ENCODE measurements at places on chromosomes 3 and 15. TPM values are rescaled to one million over a fixed set of nuclear protein-coding genes. Genes with fewer than 3 reads are reported as not detected.

DNA sequence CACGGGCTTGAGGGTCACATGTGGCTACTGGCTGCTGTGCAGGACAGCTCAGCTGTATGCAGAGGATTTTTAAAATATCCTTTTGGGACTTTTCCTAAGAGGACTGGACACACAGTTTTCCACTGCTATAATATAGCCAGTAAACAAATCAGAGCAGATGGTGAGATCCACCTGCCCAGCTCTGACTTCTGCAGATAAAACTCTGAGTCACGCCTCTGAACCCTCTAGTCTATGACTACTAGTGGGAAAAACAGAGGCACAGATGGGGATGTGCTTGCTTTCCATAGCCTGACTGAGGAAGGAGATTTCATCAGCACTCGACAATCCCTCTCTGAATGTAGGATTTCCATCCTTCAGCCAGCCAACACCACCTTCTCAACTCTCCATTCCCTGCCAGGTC, 45.1 kb downstream of the COLQ start:
- ATAC-seq, result no peak

DNA sequence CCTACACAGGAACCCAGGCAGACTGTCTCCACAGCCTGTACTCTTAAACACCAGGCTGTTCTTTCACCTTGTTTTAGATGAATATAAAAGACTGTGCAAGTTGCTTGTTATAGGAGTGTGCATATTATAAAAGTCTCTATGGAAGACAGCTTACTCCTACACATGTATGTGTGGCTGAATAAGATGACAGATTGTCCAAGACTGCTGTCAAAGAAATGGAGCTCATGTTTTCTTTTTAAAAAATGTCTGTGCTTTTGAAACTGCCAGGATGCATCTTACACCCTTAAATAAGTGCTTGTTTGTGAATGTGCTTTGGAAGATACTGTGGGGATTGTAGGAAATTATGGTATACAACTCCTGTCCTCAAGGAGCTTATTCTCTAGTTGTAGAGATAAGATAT, 237.4 kb downstream of the BBX start:
- no peak for ATAC-seq

- no peak for ATAC-seq
These were observed 361.9 kb downstream of the CLSTN2 start for GRCh38 chr3:140296796-140297352.

- ATAC-seq, result peak; percentile 87
These were observed 1146.7 kb downstream of the IGSF11 start for GRCh38 chr3:117887901-117888300.

DNA sequence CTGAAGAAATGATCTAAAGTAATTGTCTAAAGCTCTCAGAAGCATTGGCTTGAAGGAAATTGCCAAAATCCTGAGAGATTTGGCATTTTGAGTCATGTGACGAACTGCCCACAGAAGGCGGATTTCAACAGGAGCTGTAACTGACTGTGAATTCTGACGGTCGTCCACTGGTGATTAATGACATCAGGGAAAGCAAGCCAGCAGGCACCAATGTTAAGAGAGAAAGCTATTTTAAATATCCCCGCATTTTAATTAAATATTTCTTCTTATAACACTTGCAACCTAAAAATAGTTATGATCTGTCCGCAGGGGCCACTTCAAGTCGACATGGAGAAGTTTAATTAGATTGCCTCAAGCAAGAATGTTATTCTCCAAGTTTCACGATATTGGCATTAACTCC, 51.6 kb downstream of the WNT5A start:
- ATAC-seq, result no peak

- no peak for ATAC-seq
These were observed 31.0 kb upstream of the RBMS3 start for GRCh38 chr3:29249829-29250345.

GRCh38 chr3:36546226-36546625, 165.9 kb downstream of the STAC start:
- no peak for ATAC-seq

- ATAC-seq, result no peak
These were observed 6.6 kb downstream of the TM4SF4 start for GRCh38 chr3:149481056-149481455.

DNA sequence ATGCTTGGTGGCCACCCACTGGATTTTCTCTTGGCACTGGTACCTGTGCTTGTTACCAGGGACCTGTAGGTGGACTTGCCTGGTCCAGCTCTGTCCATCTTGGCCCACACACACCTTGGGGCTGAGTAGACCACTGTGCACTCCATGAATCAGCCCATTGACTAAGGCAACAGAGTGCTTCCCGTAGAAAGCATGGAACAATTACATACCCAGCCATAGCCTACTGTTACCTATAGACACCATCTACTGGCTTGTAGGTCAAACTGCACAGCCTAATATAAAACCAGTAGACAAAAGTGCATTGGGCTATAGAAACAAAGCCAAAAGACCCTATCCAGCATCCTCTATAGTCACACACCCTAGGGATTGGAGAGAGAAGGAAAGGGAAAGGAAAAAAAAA, 378.9 kb downstream of the OTOL1 start:
- no peak for ATAC-seq

GRCh38 chr15:48479751-48480150, 148.5 kb downstream of the DUT start:
- ATAC-seq, result no peak

DNA sequence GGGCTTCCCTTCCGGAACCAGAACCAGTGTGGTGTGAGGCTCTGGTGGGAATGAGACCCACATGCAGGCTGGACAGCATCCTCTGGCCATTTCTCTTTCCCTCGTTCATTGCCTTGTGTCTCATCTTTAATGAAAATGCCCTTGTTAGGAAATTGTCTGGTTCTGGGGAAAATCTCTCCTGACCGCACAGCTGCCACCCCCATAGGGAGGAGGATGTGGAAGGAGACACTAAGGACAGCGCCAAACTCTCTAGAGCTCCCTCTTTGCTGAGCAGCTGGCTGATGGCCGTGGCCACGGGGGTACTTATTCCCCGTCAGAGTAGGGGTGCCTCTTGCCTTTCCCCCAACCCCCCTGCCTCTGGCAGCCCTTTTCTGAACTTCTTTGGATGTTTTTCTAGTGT, 297.6 kb upstream of the C2CD4B start:
- no peak for ATAC-seq

GRCh38 chr3:65251375-65251774, 563.6 kb upstream of the ADAMTS9 start:
- no peak for ATAC-seq

DNA sequence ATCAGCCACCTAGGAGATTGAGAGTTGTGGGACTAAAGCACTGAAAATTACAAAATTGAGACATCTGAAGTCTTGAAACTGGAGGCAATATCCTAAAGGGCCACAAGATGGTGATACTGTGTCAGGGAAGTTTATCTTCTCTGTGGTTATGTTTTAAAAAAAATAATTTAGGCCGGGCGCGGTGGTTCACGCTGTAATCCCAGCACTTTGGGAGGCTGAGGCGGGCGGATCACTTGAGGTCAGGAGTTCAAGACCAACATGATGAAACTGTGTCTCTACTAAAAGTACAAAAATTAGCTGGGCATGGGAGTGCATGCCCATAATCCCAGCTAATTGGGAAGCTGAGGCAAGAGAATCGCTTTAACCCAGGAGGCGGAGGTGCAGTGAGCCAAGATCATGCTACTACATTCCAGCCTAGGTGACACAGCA, 17.9 kb upstream of the NIT2 start:
- ATAC-seq, result no peak

DNA sequence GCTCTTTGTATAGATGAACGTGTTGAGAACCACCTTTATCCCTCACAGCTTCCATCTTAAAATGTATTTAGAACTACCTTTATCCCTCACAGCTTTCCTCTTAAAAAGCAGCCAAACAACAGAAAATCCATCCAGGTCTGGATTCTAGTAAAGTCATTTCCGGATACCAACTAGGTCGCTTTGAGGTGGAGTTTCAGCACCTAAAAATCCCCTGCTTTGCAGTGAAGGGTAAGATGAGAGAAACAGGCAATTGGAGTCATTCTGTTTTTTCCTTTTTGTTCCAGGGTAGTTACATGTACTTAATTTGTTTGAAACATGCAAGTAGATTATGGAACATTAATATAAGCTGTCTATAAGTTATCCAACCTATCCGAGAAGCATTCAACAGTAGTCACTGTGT, 192.0 kb downstream of the UBE2E2 start:
- ATAC-seq, result no peak

- no peak for ATAC-seq
These were observed 18.3 kb downstream of the MSL2 start for GRCh38 chr3:136177876-136178275.

DNA sequence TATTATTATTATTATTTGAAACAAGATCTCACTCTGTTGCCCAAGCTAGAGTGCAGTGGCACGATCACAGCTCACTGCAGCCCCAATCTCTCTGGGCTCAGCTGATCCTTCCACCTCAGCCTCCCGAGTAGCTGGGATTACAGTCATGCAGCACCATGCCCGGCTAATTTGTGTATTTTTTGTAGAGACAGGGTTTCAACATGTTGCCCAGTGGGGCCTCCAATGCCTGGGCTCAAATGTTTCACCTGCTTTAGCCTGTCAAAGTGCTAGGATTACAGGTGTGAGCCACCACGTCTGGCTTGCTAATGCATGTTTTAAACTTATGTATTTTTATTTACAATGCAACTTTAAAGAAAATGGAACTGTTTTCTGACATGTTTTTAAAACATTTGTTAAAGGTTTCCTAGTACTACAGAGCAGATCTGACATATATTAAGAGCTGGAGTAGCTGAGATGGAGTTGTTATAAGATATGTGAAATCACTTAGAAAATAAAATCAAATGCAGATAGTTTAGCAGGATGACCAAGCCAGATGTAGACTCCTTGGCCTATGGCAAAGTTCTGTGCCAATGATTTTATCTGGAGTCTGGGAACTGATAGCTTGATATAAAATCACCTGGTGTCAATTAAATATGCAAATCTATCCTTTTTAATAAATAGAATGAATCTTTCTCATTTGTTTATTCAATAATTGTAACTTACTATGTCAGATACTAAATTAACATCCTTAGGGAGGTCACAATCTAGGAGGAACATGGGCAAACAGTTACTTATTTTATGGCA, 310.1 kb upstream of the NAALADL2 start:
- ATAC-seq, result no peak

DNA sequence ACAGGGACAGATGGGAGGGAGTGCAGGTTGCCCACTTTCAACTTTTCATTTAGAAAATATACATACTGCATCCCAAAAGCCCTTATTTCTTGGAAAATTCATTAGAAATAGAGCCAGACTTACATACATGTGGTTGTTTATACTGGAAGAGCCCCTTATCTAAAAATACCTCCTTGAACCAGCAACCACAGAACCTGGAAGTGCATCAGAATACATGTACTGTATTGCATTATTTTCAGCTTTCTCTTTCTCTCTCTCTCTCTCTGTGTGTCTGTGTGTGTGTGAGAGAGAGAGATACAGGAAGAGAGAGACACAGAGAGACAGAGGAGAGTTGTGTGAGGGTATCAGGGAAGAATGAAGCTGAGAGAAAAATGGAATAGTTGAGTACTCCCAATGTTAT, 29.5 kb upstream of the LSAMP start:
- ATAC-seq, result no peak

DNA sequence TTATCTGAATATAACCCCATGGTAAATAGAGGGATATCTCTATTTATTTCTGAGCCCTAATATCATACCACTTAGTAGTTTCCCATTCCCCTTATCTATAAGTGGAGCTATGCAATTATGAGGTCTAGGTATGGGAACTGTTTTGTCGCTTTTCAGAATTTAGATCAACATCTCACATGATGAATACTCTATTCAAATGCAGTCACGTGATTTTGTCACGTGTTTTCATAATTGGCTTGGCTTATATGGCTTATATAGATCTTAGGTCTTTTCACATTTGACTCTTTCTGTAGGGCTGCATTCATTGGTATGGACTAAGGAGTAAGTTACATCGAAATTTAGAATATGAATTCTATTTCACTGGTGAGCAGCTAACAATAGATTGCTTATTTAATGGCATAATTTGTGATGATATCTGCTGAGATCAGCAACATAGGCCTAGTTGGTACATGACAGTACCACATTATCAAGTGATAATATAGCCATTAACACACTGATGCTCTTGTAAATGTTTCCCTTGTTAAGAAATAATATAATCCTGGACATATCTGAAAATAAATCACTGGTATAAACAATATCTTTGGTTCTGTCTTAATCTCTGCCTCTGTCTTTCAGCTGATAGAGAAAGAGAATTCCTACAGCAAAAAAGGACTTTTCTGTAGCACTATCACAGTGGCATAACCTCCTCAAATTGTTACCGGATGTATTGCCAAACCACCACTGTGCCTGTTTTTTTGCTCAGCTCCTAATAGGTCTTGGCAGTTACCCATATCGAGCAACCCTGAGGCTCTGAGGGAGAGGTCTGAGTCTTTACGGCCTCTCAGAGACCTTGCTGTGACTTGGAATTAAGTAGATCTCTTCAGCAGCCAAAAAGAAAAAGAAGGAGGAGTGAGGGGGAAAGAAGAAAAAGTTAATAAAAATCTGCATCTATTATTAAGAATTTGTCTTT, 357.1 kb downstream of the ZPLD1 start:
- ATAC-seq, result peak; percentile 32

- no peak for ATAC-seq
These were observed 88.7 kb upstream of the BCL6 start for GRCh38 chr3:187833799-187834578.

- ATAC-seq, result no peak
These were observed 26.5 kb downstream of the WDR53 start for GRCh38 chr3:196541684-196542445.

GRCh38 chr3:170551252-170551651, 34.6 kb downstream of the SLC7A14 start:
- no peak for ATAC-seq

DNA sequence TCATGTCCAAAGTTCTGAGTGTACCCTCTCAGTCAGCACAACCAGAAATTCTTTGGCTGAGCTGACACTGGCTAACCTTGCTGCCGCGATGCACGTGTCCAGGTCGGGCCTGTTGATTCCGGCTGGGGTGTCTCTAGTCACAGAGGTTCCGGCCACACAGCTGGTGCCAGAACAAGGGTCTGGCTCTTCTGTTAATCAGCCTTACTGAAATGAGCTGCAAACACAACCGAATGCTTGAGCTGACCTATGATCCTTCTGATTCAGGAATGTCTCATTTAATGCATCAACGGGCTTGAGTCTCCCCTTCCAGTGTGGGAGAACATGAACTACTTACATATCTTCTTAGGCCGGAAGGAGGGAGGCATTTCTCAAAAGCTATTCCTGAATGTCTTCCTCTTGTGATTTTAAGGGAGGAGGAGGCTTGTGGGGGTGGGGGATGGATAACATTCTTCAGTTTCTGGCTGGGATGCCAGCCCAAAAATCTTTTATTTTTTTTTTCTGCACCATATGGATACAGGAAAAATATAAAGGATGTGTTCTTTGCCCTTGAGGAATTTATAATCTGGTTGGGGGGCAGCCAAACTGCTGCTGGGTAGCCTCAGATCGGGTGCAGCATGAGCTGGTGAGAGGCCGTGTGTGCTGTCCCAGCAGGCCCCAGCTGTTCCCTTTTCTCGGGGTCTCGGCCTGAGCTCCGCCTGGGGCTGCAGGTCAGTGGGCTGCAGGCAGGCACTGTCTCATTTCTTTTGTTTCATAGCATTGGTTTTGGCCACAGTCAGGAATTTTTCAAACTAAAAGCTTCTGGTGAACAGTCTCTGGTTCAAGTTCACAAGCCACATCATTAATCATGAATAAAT, 319.1 kb upstream of the TBL1XR1 start:
- ATAC-seq, result no peak

GRCh38 chr3:165193366-165194254, 2.6 kb downstream of the SLITRK3 start:
- ATAC-seq, result no peak

Gene ITIH1
- total RNA-seq, result 0.71 TPM

Gene CFAP100
- 1.7 TPM for total RNA-seq

Gene NR2E3
- 1.4 TPM for total RNA-seq

Gene HHLA2
- total RNA-seq, result 0.30 TPM

Gene MYL3
- total RNA-seq, result not detected

Gene CCDC12
- 59.1 TPM for total RNA-seq

Gene FBXL2
- total RNA-seq, result 11.9 TPM

All from motor neuron (in vitro differentiated cells).